ENCODE measurements at places on chromosomes 3 and 15.

DNA sequence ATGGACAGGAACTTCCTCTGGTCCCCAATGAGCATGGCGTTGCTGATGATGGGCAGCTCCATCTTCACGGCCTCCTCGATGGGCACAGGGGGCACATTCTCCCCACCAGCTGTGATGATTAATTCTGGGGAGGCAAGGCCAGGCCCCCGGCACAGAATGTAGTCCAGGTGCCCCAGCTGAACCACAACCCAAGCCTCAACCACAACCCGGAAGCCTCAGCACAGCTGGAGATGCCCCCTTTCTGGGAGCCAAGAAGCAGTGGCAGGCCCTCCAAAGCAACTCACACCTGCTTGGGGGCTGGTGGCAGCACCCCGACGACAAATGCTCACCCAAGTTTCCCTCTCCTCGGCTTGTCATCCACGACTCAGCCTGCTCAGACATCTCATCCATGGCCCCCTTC is 25.2 kb downstream of the IDH3A start:
- DNase-seq: no peak

GRCh38 chr3:152742368-152743347 is 92.3 kb upstream of the P2RY1 start:
- no peak for DNase-seq

- no peak for DNase-seq
Observed at GRCh38 chr15:70632491-70633102, 130.8 kb downstream of the UACA start.

GRCh38 chr3:114216186-114216970 is 21.0 kb downstream of the ZNF80 start:
- no peak for DNase-seq

- no peak for DNase-seq
Observed at GRCh38 chr3:155643581-155644165, 101.2 kb downstream of the PLCH1 start.
